Hepatocyte (in vitro differentiated cells): ENCODE measurements at places on chromosomes 13 and 19. TPM values are rescaled to one million over a fixed set of nuclear protein-coding genes. Genes with fewer than 3 reads are reported as not detected.
A peak's percentile ranks its signal among the peaks of the same experiment; 100 is the strongest.

Gene PINLYP
- total RNA-seq = 4.7 and 11.4 TPM in 2 replicates

DNA sequence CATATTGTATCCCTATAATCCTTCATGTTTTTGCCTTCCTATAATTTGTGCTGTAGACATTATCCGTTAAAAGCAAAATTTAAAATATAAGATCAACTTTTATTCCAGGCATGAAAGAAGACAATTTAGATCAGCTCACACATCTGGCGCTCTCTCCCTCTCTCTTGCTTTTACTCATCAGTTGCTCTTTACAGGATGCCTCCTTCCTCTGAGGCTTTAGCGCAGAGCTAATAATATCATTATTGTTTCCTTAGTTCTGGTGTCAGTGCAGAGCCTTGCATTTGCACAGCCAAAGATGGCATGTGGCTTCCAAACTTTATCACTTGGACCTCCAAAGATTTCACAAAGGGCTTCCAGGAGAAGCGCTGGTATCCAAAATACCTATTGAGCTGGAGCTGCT, 295.1 kb downstream of the FGF9 start:
- H3K36me3 ChIP-seq = no peaks in the 10 kb centered on the region
- no peak overlapping the region for H3K27ac ChIP-seq
- H3K27me3 ChIP-seq = no peaks in the 10 kb centered on the region
- no peaks in the 10 kb centered on the region for H3K4me1 ChIP-seq
- no peak for DNase-seq

DNA sequence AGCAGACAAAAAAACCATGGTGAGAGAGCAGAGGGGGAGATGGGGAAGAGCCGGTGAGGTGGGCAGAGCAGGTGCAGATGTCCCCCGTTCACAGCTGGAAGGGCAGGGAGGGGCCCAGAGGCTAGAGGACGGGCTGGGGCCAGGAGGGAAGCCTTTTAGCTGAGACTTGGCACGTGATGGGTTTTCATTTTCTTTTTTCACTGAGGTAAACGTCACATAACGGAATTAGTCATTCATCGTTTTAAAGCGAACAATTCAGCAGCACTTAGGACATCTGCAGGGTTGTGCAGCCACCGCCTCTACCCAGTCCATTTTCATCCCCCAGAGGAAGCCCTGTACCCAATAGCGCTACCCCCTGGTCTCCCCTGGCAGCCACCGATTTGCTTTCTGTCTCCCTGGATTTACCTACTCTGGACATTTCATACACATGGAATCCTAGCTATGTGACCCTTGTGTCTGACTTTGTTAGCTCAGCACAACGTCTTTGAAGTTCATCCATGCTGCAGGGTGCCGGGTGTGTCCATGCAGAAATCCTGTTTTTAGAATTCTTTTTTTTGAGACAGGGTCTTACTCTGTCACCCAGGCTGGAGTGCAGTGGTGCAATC, 16.0 kb upstream of the EMC10 start:
- DNase-seq = no peak
- no peak overlapping the region for H3K27ac ChIP-seq
- H3K4me1 ChIP-seq = no peaks in the 10 kb centered on the region
- H3K36me3 ChIP-seq = no peaks in the 10 kb centered on the region
- H3K4me3 ChIP-seq = no peak overlapping the region

DNA sequence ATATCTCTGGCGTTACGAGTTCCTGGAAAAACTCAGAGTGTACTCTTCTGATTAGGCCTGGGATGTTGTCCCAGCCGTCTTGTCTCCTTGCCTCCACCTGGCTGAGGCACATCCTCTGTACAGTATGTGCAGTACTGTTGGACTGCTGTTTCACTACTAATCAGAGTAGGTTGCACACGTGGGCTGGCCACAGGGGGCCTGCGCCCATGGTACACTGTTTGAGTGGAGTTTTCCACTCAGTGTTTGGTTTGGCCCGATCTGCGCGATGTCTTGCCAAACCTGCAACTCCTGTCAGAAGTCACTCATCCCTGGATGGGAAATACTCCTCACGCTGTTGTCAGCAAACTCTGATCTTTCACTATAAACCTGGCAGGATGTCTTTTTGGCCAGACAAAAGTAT, 189.6 kb upstream of the CSNK1A1L start:
- H3K4me1 ChIP-seq = no peaks in the 10 kb centered on the region
- H3K27ac ChIP-seq = no peak overlapping the region
- H3K27me3 ChIP-seq = no peaks in the 10 kb centered on the region
- H3K36me3 ChIP-seq = no peaks in the 10 kb centered on the region

GRCh38 chr19:15222738-15223648, 9.3 kb downstream of the EPHX3 start:
- peak; percentile 96 for DNase-seq
- H3K36me3 ChIP-seq = no peaks in the 10 kb centered on the region
- H3K27me3 ChIP-seq = no peaks in the 10 kb centered on the region
- peaks cover 4% of the 10 kb centered on the region for H3K4me1 ChIP-seq

GRCh38 chr19:45526143-45526542, 18.9 kb downstream of the VASP start:
- peak; percentile 75 for DNase-seq
- no peaks in the 10 kb centered on the region for H3K27me3 ChIP-seq
- peaks cover 4% of the 10 kb centered on the region for H3K4me1 ChIP-seq
- no peaks in the 10 kb centered on the region for H3K36me3 ChIP-seq
- H3K4me3 ChIP-seq = no peak overlapping the region
